NCI-H1436 (cell line): ENCODE measurements at places on chromosomes 11 and 22.

- no peak for DNase-seq
Measured at GRCh38 chr11:108914981-108915380, 250.1 kb downstream of the DDX10 start.

- DNase-seq: no peak
Measured at GRCh38 chr22:28408709-28409108, 270.9 kb downstream of the TTC28 start.

DNA sequence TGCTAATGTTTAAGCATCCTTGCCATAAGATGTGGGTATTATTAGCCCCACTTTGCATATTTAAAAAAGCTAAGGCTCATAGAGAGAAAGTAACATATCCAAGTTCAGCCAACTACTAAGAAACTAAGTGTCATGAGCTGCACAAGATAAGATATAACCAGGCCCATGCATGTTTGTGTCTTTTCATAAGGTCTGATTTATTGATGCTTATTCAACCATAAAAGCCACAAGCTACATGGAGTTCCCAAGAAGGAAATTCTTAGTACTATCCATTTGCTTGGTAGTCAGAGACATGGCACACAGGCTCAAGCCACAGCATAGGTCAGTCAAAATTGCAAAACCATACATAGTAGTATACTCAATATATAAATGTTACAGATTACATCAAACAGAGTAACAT, 488.5 kb downstream of the SOX6 start:
- DNase-seq: no peak

GRCh38 chr11:27355575-27356104, 7.4 kb downstream of the CCDC34 start:
- no peak for DNase-seq

DNA sequence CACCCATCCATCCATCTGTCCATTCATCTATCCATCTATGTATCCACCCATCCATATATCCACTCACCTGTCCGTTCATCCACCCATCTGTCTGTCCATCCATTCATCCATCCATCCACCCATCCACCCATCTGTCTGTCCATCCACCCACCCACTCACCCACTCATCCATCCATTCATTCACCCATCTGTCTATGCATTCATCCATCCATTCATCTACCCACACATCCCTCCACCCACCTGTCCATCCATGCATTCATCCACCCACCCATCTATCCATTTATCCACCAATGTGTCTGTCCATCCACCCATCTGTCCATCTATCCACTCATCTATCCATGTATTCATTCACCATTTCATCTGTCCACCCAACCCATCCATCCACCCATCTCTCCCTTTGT, 33.3 kb downstream of the NADSYN1 start:
- DNase-seq: no peak

GRCh38 chr11:35047179-35047578, 91.8 kb upstream of the CD44 start:
- no peak for DNase-seq

DNA sequence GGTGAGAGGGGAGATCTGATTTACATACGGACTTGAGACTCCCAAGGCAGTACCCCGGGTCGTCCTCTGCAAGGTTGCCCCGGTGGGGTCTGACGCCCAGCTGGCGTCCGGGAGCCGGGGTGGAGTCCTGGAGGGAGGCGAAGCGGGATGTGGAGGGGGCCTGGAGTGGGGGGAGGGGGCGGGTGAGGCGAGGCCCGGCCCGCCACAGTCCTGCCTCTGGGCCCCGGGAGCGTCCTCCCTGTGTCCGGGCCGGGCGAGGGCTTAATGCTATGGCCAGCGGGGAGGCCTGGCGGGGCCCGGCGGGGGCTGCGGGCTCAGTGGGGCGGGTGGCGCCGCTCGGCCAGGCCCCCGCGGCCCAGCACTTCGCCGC, 2.4 kb upstream of the MYBPC3 start:
- DNase-seq: no peak

- DNase-seq: no peak
Measured at GRCh38 chr11:16933756-16934603, 80.2 kb downstream of the PLEKHA7 start.

DNA sequence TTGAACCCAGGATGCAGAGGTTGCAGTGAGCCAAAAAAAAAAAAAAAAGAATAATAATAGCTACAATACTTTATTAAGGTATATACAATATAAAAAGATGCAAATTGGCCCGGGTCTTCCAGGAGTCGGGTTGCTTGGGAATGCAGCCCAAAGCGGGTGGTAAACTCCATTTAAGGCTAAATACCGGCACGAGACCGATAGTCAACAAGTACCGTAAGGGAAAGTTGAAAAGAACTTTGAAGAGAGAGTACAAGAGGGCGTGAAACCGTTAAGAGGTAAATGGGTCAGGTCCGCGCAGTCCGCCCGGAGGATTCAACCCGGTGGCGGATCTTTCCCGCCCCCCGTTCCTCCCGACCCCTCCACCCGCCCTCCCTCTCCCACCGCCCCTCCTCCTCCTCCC, 143.3 kb downstream of the DLG2 start:
- DNase-seq: no peak

DNA sequence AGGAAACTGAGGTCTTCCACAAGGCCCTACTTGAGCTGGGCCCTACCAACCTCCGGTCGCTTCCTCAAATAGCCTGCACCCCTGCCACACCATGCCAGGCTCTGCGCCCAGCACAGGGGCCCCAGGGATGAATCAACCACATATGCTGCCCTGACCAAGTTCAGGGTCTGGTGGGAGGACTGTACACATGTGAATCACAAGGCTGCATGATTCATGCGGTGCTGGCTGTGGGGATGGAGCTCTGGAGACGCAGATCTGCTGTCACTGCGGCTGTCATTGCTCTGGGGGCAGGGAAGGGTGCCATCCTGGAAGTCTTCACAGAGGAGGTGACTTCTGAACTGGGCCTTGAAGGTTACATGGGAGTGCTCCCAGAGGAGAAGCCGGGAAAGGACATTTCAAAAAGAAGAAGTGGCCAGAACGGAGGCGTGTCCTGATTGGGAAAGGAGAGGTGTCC, 21.5 kb downstream of the CYTH4 start:
- DNase-seq: no peak

DNA sequence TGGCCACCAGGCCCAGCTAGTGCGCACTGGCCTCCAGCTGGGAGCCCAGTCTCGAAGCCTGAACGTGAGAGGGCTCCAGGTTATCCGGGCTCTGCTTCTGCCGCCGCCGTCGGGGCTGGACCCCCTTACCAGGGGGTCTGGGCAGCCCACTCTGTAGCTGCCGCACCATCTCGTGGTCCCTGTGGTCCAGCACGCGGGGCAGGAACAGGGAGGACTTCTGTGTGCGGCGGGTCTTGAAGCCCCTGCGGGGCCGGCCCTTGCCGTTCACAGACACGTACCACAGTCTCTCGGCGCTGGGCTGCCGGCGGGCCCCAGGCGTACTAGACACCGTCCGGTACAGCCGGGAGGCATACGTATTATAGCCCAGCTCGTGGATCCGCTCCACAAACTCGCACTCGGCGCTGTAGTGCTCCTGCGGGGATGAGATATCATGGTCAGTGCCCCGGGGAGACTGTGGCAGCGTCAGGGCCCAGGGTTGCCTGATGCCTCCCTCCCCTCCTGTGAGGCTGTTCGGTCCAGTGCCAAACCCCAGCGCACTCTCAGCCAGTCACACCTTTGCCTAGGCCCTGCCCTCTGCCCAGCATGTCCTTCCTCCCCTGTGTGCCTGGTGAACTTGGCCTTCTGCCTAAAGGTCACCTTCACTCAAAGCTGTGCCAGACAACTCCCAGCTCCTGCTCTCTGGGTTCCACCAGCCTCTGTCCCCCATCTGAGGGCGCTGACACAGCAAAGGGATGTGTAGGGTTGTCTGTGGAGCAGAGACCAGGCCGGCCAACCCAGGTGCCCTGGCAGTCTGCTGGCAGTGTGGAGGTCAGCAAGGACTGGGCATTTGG, 8.7 kb downstream of the FGF3 start:
- no peak for DNase-seq

DNA sequence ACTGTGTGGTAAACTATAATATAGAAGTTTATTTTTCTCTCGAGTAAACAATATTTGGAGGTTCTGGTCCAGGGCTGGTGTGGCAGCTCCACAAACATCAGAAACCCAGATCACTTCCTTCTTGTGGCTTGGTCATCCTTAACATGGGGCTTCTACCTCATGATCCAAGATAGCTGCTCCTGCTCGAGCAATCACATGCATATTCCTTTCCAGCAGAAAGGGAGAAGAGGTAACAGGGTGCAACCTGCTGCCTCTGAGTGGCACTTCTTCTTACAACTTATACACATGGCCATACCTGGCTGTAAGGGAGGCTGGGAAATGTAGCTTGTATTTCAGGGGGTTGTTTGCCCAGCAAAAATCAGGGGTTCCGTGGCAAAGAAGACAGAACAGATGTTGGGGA, 44.6 kb upstream of the SYT7 start:
- DNase-seq: no peak

DNA sequence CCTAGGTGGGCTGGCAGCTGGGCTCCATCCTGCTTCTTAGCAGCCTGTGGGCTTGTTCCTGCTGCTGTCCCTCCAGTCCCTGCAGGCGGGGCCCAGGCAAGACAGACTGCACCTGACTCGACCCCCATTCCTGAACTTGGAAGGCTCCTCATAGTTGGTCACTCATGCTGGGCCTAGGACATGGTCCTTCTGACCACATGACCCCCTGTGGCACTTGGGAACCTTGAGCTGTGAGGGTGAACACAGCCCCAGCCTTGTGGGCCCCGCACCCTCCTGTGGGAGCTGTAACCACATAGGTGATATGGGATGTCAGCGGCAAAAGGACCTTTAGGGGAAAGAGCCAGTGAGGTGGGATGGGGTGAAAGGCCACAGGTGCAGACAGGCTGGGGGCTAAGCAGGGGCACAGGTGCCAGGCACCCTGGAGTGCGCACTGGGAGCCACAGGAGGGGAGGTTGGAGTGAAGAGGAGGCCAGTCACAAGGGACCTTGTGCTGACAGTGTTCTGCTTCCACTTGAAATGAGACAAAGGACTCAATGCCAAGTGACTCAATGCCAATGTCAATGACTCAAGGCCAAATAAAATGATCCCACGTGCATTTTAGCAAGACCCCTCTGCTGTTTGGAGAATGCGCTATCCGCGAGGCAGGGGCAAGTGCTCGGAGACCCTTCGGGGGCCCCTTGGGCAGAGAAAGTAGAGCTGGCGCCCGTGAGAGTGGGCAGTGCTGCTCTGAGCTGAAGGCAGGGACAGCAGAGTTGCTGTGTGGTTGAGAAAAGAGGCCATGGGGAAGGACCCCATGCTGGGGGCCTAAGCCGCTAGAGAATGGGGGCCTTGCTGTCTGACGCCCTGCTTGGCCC, 90.7 kb downstream of the MORC2 start:
- DNase-seq: no peak
